HS-5 (cell line): ENCODE measurements at places on chromosomes 13 and 19.

GRCh38 chr19:47264629-47265028 is 8.3 kb downstream of the CCDC9 start:
- no peak for DNase-seq

DNA sequence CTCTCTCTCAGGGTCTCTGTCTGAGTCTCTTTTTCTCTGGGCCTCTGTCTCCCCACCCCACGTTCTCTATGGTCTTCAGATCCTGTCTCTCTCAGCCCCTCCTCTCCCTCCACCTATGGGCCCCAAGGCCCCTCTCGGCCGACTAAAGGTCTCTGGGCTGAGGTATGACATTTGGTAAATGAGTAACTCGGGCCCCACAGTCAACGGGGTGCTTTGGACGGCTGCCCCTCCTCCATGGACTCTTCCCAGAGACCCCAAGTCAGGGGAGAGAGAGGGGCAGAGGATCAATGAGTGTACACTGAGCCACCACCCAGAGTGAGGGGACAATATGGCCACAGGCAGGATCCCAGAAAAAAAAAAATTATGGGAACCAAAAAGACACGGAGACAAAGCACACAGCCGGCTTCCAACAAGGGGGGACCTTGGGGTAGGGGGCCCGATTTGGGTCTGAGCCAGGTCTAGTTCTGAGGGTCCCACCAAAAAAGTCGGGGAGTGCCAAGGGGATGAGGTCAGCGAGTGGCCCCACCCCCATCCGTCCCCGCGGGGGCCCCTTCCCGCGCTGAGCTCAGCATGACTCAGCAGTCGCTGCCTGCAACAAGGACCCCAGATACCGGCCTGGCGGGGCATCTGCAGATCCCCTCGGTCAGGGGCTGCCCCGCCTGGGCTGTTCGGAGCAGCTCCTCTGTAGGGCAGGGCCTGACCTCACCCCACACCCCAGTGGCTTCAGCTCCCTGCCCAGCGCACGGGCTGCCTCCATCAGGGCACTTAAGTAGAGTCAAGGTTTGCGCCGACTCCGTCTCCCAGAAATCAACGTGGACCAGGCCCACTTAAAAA is 1.5 kb upstream of the FTL start:
- DNase-seq = no peak

DNA sequence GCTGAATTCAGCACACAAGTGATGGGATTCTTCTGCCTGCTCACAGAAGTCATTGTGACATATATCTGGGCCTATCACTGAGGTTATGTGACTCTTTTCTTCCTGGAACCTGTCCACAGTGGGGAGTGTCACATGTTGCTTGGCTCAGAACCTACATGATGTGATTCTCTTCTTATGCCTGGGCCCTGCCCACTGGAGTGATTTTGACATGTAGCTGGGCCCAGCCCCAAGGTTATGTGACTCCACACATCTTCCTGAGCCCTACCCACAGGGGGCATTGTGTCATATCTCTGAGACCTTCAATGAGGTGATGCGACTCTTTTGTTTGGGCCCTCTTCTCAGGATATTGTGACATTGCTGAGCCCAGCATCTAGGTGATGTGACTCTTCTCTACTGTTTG is 17.4 kb upstream of the ZNF429 start:
- no peak for DNase-seq

DNA sequence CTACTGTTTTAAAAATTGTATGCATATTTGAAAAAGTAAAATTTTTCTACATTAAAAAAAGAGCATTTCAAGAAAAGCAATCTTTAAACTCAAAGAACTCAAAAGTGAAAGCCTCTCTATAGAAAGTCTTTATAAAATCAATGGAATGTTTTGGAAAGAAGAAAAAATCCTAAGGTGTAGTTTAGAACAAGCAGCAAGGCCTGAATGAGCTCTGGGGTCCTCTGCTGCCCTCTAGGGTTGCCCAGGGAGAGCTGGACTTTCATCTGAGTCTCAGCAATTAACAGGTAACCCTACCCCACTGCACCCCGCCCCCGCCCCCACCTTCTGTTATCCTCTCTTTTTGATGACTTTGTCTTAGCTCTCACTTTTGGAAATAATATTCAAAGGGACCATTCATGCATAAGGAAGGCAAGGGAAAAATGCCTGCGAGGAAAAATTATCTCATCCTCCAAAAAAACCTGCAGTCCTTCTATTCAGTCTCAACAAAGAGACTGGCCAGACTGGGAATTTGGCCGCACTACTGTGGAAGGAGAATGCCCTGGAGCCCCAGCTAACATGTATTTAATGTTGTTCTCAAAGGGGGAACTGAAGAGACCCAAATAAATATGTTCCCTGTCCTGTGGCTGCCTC is 24.1 kb downstream of the SLC25A30 start:
- DNase-seq = no peak

DNA sequence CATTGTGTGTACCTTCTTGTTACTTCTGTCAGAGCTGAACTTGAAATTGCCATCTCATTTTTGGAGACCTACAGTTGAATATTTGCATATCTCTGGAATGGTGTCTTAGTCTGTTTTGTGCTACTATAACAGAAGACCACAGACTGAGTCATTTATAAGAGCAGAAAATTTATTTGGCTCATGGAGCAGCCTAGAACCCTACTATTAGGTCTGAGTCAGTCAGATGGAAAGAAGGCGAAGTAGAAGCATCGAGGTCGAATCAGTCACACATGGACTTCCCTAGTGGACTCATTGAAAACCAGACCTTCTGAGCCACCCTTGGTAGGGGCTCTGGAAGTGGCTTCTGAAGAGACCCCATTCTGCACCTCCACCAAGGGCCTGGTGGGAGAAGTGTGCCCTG is 33.9 kb upstream of the TPT1 start:
- DNase-seq = no peak

GRCh38 chr13:109684084-109684823 is 102.1 kb downstream of the IRS2 start:
- DNase-seq = no peak

DNA sequence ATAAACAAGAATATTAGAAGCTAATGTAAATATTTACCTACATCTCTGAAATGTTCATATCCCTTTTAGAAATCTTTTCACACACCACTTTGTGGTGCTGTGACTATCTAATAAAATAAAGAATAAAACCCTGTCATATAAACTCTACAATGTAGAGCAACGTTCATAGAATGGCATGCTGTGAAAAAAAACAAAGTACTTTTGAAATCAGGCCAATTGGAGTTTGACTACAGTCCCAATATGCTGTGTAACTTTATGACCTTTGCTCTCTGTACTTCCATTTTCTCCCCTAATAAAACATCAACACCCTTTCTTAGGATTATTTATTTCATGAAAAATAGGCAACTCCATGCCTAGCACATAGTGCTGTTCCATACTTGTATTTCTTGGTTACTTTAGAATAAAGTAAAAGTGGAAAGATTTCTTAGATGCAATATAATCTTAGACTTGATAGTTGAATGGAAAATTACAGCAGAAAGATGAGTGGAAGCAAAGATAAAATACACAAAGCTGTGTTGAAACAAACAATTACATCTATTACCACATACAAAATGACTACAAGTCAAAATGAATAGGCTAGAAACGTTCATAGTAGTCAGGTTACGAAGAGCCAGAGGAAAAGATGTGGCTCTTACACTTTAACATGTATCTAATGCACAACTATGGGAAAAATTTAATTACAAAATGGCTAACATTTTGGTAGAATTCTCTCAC is 613.2 kb upstream of the SLITRK5 start:
- no peak for DNase-seq
